ENCODE measurements at places on chromosomes 7 and 10.
A peak's percentile ranks its signal among the peaks of the same experiment; 100 is the strongest.

DNA sequence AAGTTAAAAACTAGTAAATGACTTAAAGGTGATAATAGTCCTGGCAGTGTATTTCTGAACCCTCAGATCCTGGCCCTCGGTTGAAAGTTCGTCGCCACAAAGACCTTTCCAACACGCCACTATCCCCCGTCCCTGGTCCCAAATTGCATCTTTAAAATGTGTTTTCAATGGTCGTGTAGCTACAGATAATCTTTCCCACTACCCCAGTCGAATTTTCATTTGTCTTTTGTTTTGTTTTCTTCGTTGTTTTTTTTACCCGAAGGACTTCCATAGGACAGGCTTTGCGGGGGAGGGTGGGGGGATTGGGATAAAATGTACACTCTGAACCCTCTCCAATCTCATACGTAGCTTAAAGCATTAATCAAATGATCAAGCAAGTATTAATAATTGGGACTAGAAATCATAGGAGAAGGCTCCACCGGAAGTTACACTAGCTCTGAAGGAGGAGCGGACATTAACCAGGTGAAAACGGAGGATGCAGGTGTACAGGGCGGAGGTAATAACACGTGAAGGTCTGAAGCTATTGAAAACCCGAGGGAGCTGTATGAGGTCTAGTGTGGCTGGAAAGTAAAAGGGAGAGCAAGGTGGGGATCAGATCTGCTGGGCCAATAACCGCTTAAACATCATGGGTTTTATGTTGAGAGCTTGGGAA, 32.8 kb upstream of the PHF14 start:
- peak; percentile 68 for DNase-seq

GRCh38 chr7:91713669-91714068, 166.8 kb downstream of the MTERF1 start:
- no peak for DNase-seq

DNA sequence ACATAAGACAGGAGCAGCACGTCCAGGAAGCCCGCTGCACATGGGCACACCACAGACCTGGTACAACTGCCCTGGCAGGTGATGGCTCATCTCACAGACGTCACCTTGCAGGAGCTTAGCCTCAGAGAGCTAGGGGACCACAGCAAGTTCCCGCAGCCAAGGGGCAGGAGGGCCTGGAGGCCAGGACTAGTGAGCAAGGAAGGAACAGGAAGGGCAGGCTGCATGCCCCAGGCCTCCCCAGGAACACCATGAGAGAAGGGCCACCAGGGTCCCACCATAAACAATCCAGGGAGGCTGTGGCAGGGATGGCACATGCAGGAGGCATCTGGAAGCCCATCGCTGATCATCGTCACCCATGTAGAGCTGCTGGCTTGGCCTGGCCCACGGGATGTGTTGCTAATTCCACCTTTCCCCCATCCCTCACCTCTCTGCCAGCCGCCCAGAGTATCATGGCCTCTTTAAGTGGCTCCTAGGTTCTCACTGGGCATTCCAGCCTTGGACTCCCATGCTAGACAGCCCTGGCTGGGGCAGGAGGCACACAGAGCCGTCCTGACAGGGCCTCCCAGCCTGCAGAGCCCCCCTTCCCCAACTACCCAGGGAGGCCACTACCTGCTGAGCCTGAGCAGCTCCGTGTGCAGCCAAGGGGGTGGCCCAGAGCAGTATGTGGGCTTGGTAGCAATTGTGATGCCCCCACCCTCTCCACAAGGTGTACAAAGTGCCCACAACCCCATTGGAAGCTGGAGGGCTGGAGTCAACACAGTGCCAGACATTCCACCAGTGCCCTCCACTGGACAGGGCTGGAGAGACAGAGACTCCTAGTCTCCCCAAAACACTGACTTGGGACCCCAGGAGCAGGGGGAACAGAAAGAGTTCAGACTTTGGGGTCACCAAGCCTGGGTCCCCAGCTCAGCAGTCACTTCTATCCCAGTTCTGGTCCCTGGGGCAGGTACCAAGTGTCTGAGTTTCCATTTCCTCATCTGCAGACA, 35.5 kb downstream of the GRID1 start:
- DNase-seq: no peak

DNA sequence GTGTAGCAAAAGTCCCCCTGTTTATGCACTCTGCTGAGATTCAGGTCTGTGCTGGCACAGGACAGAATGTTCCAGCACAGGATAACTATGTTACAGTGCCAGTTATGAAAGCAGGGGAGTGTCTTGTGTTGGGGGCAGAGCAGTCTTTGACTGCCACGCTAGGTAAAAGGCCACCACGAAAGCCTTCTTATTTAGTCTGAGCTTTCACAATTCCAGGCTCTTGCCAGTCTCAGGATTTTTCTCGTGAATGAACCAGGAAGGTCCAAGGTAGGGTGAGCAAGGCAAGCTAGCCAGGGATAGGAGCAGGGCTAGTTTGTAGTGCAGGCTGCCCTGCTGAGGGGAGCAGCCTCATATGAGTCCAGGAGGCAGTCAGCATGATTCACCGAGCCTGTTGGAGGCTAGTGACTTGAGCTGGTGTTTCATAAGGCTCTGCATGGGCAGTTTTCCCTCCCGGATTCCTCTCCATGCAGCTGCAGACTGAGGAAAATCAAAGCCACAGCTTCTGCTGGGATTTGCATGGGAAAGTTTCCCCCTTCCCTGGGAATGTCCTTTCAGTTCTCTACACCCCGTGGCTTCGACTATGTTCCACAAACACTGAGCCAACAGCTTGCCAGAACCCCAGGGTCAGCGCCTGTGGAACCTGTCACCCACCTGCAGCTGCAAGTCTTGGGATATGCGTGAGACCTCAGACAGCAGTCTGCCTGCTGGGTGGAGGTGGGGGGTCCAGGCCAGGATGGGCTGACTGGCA, 112.3 kb downstream of the JCAD start:
- no peak for DNase-seq

GRCh38 chr7:132138817-132139216, 437.5 kb downstream of the PLXNA4 start:
- DNase-seq: no peak

DNA sequence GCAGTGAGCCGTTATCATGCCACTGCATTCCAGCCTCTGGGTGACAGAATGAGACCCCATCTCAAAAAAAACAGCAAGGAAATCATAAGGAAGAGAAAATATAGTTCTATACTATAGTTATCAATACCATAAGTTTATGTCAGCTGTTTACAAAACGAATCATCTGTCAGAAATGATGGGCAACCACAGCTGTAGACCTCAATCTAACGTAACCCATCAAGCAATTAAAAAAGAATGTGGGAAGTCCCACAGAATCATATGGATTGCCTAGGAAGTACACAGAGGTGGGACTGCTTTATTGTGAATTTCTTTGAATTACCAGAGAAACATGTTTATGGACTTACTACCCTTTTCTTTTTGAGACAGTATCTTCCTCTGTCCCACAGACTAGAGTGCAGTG, 6.9 kb downstream of the NRBF2 start:
- no peak for DNase-seq

DNA sequence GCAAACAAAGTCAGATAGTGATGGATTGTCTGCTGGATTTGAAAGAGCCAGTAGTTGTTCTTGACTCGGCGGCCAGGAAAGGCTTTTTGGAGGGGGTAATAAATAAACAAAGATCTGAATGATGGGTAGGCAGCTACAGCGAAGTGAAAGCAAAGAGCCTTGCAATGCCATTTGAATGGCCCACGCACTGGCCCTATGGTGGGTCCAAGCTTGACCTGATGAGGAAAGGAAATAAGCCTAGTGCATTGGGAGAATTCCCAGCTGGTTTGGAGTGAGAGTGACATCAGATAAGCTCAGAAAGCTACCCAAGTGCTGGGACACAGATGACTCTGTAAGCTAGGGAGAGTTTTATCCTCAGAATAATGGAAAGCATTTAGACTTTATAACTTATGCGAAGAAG, 365.2 kb downstream of the PLXDC2 start:
- DNase-seq: no peak

DNA sequence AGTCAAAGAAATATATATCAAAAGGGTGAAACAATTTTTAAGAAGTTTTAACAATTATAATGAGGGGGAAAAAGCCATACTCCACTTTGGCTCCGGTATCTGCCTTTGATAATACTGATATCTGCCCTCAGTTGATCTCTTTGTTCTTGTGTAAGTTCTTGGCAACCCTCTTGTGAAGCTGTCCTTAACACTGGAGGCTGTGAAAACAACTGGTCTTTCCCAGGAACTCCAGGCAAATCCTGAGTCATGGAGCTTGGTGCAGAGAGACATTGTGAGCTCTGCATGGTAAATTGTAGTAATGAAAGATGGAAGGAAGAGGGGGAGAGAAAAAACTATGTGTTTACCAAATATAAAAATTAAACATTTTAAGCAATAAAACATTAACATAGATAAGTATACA, 11.9 kb upstream of the ERVW-1 start:
- no peak for DNase-seq

DNA sequence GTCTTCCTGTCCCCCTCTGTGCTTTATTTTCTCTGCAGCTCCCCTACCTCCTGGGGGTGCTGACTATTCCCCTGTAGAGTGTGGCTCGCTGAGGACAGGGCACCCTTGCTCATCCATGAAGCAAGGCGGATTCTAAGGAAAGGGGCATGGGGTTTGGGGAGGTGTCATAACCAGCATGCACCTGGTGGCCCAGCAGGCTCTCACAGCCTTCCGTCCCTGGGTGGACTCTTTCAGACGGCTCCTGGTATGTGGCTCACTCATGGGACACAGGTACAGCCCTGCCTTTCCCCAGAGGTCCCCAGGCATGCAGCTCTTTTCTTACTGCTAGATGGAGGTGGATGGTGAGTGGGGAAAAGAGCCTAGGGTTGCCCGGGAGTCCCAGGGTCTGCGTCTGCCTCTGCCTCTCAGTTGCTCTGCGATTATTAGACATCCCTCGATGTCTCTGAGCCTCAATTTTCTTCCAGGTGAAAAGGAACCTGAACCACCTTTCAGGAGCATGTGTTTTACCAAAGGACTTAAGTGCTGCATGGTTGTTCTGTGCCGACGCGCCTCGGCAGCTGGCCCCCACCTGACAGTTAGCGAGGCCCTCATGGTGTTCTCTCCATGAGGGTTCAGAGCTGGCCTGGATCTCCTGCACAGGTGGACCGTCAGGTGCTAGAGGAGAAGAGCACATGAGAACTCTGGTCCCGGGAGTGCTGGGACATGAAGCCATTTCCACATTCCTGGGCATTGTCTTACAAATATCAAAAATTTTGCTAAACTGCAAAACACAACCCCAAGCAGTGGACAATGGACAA, 172.5 kb upstream of the SHH start:
- DNase-seq: no peak

GRCh38 chr7:140911746-140912145, 13.0 kb downstream of the BRAF start:
- DNase-seq: no peak

DNA sequence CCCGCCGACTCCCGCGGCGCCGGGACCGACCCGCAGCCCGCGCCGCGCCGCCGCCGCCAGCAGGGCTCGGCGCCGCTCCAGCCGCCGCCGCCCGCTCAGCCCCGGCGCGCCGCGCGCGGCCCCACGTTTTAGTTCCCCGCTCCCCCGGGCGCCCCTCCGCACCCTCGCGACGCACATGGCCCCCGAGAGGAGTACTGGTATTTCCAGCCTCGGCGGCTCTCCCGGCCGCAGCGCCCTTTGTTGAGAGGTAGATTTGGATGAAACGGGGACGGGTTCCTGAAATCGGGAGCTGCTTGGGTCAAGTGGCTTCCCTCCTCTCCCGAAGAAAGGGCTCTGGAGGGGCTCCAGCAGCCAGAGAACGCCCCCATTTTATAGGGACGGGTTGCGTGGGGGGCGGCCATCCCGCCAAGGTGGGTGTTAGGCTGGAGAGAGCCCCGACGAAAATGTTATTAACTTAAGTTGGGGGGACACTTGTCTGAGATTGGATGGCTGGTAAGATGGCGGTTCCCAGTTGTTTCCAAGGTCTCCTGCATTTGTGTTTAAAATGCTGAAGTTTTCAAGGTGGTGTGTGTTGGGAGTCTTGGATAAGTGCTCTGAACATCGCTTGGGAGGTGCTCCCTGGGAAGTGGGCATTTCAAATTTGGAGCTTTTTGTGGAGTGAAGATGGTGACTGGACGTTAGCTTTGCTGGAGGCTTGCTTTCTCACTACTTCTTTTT, 1.2 kb downstream of the BMI1 start:
- DNase-seq: no peak

DNA sequence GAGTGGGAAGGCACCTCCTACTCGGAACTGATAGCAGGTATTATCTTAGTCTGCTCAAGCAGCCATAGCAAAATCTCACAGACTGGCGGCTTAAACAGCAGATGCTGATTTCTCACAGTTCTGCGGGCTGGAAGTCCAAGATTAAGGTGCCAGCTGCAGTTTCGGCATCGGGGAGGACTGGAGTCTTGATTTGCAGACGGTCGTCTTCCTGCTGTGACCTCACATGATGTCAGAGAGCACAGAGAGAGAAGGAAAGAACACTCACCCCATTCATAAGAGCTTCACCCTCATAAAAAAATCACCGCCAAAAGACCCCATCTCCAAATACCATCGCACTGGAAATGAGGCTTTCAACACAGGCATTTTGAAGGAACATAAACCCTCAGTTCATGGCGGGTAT, 216.5 kb upstream of the PITRM1 start:
- DNase-seq: no peak

- no peak for DNase-seq
Observed at GRCh38 chr10:123413353-123413752, 252.8 kb upstream of the GPR26 start.

- DNase-seq: no peak
Observed at GRCh38 chr10:119509909-119510451, 32.5 kb downstream of the RGS10 start.

DNA sequence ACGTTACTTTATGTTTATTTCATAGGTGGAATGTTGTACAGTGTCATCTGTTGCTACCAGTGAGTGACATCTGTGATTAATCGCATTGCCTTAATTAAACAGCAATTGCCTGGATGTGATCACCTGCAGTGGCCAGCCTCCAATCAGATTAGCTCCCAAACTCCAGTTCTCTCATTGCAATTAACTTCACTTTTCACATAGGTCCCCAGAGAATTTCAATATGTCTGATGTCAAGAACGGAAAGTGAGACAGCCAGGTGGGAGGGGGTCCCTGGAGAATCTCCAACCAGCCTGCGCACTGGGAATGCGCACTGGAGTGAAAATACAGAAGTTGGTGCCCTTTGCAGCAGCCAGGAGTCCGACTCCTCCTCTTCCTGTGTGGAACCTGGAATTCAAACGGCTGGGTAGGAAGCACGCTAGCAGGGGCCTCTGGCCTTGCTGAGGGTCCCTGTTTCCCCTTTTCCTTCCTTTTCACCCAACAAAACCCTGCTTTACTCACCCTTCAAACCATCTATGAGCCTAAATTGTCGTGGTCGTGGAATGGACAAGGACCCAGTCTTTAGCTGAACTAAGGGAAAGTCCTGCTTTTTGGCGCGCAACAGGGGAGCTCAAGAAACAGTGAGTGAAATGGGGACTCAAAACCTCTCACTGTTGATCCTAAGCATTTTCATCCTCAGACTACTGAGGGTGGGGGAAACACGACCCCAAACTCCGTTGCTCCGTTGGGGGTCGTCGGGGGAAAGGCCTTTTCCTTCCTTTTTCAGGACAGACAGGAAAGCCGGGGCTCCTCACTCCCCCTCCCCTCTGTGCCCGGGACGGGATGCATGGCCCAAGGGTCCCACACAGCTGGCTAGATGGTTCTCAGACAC, 1355.5 kb upstream of the LRRTM3 start:
- DNase-seq: no peak

Measured in NCI-H526 (cell line).